Motor neuron (in vitro differentiated cells): ENCODE measurements at places on chromosomes 1 and 21. TPM values are rescaled to one million over a fixed set of nuclear protein-coding genes. Genes with fewer than 3 reads are reported as not detected.

DYRK3 gene
- 24.4 and 26.9 TPM in 2 replicates for total RNA-seq

LRRC53 gene
- total RNA-seq, result 0.28 and 0.39 TPM in 2 replicates

ATAD3C gene
- 1.1 and 1.5 TPM in 2 replicates for total RNA-seq

TTC4 gene
- total RNA-seq, result 22.2 and 24.8 TPM in 2 replicates

PINK1 gene
- 22.7 and 27.9 TPM in 2 replicates for total RNA-seq

SFT2D2 gene
- 23.5 and 24.7 TPM in 2 replicates for total RNA-seq

THEM5 gene
- not detected in 2 replicates for total RNA-seq

LDLRAD1 gene
- 0.14 TPM in 1 of 2 replicates, not detected in the other for total RNA-seq
